ENCODE measurements at places on chromosomes 11 and 22.

DNA sequence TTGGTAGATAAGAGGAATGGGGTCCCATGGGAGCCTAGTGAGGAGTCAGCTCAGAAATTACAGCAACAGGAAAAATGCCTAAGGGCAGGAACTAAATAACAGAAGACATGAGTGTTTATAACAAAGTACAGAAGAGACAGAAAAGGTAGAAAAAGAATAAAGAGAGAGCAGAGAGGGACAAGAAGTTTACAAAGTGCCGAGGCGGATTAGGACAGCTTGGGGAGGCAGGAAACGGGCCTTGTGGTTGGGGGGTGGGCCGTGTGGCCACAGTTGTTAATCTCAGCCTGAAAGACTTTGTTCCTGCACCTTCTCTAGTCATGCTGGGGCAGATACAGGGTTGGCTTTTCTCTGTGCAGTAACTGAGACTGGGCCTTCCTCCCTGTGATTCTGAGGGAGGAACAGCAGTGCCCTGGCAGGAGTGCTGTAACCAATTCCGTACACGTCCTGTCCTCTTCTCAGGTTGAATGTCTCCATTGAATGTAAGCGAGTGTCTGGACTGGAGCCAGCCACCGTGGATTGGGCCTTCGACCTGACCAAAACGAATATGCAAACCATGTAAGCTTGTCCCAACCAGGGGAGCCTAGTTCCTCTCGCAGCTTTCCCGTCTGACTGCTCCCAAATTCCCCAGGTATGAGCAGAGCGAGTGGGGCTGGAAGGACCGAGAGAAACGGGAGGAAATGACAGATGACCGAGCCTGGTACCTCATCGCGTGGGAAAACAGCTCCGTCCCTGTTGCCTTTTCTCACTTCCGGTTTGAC lies 13.2 kb downstream of the NAA40 start:
- no peaks in the 10 kb centered on the region for H3K36me3 ChIP-seq
- no peak overlapping the region for H3K4me3 ChIP-seq
- no peaks in the 10 kb centered on the region for H3K27me3 ChIP-seq
- H3K4me1 ChIP-seq: no peaks in the 10 kb centered on the region
- no peak overlapping the region for H3K27ac ChIP-seq

DNA sequence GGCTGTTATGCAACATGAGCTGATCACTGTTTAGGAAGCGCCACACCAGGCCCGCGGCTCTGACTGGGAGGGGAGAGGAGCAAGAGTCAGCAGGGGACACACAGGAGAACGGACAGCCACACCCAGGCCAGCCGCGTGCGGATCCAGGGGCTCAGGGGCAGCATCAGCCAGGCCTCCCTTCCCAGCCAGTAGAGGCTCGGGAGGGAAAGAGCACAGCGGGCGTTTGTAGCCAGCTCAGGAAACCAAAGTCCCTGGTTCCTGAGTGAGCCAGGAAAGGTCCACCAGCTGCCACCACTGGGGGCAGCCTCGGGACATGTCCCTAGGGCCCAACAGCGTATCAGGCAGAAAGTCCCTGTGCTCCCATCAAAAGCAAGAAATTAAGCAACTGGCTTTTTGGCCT lies 71.8 kb upstream of the PITPNB start:
- H3K27me3 ChIP-seq: no peaks in the 10 kb centered on the region
- no peak overlapping the region for H3K4me3 ChIP-seq
- peak overlapping the region; percentile 70 for H3K27ac ChIP-seq
- peak; percentile 73 for DNase-seq
- H3K36me3 ChIP-seq: peaks cover 86% of the 10 kb centered on the region
- peaks cover 15% of the 10 kb centered on the region for H3K4me1 ChIP-seq

DNA sequence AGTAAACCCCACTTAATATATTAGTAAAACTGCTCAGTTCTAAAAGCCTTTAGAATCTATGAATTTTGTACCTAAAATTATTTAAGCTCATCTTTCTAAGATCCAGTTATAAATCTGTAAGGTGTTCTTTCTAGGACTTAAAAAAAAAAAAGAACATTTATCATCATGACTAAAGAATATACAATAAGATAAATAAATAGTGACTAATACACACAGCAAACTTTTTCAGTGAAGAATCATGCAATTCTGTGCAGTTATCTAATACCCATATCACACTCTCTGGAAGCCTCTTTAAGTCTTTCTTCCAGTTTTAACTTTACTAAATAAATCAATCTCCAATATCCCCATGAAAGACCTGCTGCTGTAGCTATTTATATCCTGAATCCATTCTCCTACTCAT lies 59.8 kb downstream of the CEP57 start:
- no peak overlapping the region for H3K27ac ChIP-seq
- H3K4me1 ChIP-seq: no peaks in the 10 kb centered on the region
- no peak overlapping the region for H3K4me3 ChIP-seq
- H3K36me3 ChIP-seq: peaks cover 43% of the 10 kb centered on the region

DNA sequence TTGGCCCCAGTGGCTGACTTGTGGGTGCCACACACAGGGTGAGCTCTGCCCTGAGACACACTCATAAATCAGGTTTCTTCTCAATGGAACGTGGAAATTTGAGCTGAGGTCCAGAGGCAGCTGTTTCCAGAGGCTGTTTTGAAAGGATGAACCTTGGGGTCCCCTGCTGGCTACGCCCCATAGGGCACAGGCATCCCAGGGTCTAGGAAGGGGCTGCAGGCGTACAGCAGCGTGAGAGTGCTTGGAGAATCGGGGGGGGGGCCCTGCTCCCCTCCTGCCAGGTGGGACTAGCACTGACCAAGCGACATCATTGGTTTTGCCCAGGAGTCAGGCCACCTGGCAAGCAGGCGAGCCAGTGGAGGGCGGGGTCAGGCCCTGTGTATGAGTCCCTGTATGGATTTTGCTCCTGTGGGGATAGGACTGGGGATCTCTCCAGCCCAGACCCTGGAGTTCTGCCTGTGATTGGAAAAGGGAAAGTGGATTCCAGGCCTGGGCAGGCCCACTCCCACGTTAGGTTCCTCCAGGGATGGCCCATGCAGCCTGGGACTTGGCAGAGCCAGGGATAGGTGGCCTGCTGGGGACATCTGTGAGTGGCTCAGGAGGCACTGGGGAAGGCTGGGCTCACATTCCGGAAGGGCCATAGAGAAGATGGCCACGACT lies 61.0 kb downstream of the FBXO7 start:
- no peaks in the 10 kb centered on the region for H3K36me3 ChIP-seq
- no peak overlapping the region for H3K4me3 ChIP-seq
- H3K4me1 ChIP-seq: peaks cover 20% of the 10 kb centered on the region
- H3K27ac ChIP-seq: peak overlapping the region; percentile 91

- no peak overlapping the region for H3K4me3 ChIP-seq
- no peaks in the 10 kb centered on the region for H3K27me3 ChIP-seq
- no peaks in the 10 kb centered on the region for H3K4me1 ChIP-seq
- no peak overlapping the region for H3K27ac ChIP-seq
- H3K36me3 ChIP-seq: no peaks in the 10 kb centered on the region
Measured at GRCh38 chr22:49925525-49926128, 7.2 kb downstream of the CRELD2 start.

DNA sequence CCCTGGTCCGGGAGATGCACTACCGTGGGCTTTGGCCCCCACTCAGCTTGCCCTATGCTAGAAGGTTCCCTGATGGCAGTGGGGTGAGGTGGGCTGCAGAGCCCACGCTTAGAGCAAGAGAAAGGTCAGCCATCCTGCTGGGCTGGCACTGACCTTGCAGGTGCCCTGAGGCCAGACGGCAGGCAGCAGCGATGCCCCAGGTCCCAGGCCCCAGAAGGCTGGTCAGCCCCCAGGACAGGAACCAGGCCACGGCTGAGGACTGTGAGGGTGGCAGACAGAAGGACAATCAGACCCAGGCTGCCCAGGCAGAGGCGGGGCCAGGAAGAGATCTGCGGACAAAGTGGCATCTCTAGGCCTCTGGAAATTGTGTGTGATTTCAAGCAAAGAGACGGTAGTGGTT lies 231.7 kb downstream of the CTTN start:
- DNase-seq: no peak
- H3K4me3 ChIP-seq: no peak overlapping the region
- no peaks in the 10 kb centered on the region for H3K4me1 ChIP-seq
- H3K27me3 ChIP-seq: no peaks in the 10 kb centered on the region
- no peaks in the 10 kb centered on the region for H3K36me3 ChIP-seq

DNA sequence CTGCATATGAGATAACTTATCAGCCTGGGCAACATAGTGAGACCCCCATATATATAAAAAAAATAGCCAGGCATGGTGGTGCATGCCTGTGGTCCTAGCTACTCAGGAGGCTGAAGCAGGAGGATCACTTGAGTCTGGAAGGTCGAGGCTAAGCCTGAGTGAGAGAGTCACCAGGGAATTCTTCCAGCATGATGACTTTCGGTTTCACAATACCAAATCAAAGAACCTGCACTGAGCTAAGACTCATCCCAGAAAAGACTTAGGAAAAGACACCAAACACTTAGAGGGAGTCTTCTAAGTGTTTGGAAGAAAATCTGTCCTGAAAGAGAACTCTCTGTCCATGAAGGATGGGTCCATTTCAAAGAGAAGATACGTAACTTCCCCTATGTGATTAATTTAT lies 12.7 kb downstream of the STK33 start:
- no peaks in the 10 kb centered on the region for H3K27me3 ChIP-seq
- H3K36me3 ChIP-seq: no peaks in the 10 kb centered on the region
- no peak overlapping the region for H3K4me3 ChIP-seq
- no peak overlapping the region for H3K27ac ChIP-seq

DNA sequence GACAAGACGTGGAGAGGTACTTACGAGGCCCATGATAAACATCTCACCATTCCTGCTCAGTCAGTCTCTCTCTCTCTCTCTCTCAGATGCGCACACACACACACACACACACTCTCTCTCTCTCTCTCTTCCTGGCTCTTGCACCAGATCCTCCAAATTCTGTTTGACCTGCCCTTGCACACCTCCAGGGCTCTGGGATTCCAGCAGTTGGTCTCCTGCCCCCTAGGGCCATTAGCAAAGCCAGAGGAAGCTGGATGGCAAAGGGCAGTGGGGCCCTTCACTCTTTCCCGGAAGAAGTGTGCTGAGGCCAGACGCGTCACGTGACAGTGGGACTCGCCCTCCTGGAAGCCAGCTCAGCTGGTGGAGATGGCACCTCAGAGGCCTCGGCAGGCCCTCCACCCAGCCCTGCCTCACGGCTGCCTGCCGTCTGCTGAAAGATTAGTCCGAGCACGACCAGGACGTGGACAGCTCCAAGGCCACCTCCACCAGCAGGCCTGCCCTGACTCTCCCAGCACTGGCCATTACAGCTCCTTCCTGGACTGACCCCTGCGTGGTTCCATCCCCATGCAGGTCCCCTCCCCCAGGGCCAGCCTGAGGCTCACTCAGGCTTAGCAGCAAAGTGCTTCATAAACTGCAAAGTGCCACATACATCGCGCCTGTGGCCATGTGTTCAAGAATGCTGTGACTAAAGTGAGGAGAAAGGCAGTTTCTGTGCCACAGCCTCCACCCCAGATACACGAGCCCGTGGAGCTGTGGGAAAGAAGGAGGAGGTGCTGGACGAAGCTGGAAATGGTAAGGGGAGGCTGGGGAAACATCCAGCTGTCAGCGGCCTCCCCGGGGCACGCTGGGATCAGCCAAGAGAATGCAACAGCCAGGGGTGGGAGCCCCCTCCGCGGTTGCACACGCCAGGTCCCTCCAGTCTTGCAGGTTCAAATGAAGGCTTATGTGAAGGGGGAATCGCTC lies 3.7 kb downstream of the PDGFB start:
- H3K4me3 ChIP-seq: peak overlapping the region; percentile 58
- DNase-seq: peak; percentile 36
- H3K27me3 ChIP-seq: peaks cover 5% of the 10 kb centered on the region
- H3K4me1 ChIP-seq: peaks cover 92% of the 10 kb centered on the region

DNA sequence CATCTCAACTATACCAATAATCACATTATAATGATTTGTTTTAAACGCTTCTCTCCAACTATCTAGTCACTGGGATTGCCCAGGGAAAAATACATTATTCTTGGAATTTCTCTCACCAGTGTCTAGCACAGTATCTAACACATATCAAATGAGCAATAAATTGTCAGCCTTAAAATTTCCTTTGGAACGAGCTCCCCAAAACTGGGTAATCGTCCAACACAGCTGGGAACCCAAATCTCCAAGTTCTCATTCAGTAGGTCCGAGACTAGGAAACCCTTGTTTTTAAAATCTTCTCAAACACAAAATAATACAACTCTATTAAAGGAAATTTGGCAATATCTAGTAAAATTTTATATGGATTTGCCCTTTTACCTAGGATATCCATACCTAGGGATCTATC lies 327.8 kb upstream of the ARHGAP42 start:
- H3K4me3 ChIP-seq: no peak overlapping the region
- DNase-seq: no peak
- H3K27me3 ChIP-seq: no peaks in the 10 kb centered on the region
- no peaks in the 10 kb centered on the region for H3K4me1 ChIP-seq

DNA sequence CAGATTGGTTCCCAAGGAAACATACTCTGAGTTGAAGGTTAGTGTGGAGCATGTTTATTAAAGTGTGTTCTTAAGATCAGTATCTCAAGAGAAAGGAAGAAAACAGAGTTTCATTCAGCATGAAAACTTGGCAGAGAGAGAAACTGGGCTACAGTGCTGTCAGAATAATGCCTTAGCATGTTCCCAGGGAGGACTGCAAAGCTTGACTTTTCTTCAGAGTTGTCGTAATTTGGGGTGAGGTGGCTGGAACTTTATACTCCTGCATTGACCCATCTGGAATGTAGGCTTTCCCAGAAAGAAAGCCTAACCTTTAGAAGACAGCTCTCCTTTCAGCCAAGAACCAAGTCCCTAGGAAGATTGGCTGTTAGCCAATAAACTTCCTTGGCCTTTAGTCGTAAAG lies 190.8 kb upstream of the CNTN5 start:
- no peak for DNase-seq
- no peaks in the 10 kb centered on the region for H3K36me3 ChIP-seq
- no peak overlapping the region for H3K4me3 ChIP-seq

DNA sequence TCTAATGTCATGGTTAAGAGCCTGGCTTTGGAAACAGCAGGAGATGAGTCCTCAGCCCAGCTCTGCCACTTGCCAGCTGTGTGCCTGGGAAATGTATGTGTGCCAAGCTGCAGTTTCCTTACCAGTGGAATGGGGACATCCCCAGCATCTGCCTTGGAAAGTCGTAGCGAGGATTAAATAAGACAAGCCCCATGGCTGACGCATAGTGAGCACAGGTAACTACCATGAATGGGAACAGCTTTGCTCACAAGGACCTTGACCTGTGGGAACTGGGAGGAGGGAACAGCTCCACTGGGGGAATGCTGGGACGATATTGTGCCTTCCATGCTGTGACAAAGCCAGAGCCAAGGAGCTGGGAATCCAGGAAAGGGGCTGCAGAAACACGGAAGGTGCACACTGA lies 2.6 kb upstream of the DSCAML1 start:
- no peak overlapping the region for H3K27ac ChIP-seq
- no peaks in the 10 kb centered on the region for H3K36me3 ChIP-seq
- H3K4me3 ChIP-seq: no peak overlapping the region
- no peak for DNase-seq
- no peaks in the 10 kb centered on the region for H3K27me3 ChIP-seq
- peaks cover 11% of the 10 kb centered on the region for H3K4me1 ChIP-seq

GRCh38 chr11:2390091-2390724 lies 10.3 kb upstream of the TSSC4 start:
- peaks cover 10% of the 10 kb centered on the region for H3K4me1 ChIP-seq
- H3K36me3 ChIP-seq: peaks cover 13% of the 10 kb centered on the region
- H3K27me3 ChIP-seq: no peaks in the 10 kb centered on the region
- peak overlapping the region; percentile 74 for H3K27ac ChIP-seq
- no peak for DNase-seq

GRCh38 chr11:124890151-124890550 lies 7.5 kb downstream of the ROBO4 start:
- no peak overlapping the region for H3K27ac ChIP-seq
- H3K4me3 ChIP-seq: no peak overlapping the region
- peaks cover 8% of the 10 kb centered on the region for H3K4me1 ChIP-seq

Measured in tibial nerve (tissue), 4 donors.